ENCODE measurements at places on chromosomes 7 and 10.

GRCh38 chr7:6074612-6075380 lies 43.6 kb downstream of the ANKRD61 start:
- DNase-seq = no peak

- DNase-seq = no peak
Observed at GRCh38 chr10:69801434-69802315, at the start of gene COL13A1. COL13A1 (plus strand) TSS chr10:69801906; CDS start chr10:69802424, 518 bp downstream.

GRCh38 chr7:111408724-111409123 lies 153.6 kb downstream of the IMMP2L start:
- no peak for DNase-seq

GRCh38 chr10:122413327-122413726 lies 38.8 kb downstream of the PLEKHA1 start:
- DNase-seq = no peak

DNA sequence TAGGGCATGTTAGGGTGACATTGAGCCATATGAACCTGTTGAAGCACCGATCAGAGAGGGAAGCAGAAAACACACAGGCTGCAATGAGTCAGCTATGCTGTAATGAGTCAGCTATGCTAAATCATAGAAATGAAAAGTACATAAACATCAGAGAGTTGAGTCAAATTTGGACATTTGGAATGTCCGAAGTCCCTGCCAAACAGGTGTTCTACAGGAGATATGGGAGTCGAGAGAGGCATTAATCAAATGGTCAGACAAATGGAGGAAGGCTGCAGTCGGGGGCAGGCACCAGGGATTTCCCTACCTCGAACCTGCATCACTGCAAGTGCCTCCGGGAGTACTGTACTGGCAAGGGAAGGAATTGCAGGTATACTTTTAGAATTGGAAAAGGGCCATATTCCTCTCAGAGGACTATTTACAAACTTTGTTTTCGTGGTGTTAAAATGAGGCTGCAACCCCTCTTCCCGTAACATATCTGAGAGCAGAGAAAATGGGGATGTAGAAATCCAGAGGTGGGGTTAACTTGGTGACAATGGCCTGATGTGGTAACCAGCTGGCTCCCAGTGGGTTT lies 8.8 kb upstream of the ZC3HAV1 start:
- no peak for DNase-seq

DNA sequence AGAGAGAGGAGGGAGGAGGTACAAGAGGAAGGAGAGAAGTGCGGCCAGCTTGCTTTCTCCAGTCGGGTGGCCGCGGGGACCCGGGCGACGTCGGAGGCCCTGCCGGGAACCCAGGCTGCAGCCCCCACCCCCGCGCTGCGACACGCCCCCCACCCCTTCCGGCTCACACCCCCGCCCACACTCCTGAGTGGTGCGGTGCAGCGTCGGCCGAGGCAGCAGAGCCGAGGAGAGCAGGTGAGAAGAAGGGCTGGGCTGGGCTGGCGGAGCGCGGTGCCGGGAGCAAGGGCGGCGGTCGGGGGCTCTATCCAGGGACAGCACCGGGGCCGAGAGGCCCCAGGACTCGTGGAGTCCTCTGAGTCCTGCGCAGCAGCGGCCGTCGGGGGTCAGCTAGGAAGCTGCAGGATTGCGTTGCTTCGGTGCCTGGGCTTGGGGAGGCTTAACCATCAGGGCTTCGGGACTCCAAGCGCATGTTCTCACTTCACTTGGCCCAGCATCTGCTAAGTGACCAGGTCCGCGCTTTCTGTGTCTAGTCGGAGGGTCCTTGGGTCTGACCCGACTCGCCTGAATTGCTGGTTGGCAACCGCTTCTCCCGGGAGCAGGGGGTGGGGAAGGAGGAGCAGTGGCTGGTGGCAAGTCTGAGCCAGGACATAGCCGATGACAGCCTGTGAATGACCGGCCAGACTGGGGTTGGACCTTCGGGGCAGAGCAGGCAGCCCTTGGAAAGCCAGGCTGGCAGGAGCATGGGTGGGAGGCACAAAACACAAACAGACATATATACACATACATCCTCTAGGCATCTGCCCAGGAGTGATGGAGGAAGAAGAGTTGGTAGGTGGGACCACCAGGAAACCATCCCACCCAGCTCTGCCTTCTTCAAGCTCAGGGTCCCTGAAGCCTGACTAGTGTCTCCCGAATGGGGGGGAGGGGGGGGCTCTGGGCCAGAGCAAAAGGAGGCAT lies 683 bp downstream of the CHAT start:
- DNase-seq = no peak

DNA sequence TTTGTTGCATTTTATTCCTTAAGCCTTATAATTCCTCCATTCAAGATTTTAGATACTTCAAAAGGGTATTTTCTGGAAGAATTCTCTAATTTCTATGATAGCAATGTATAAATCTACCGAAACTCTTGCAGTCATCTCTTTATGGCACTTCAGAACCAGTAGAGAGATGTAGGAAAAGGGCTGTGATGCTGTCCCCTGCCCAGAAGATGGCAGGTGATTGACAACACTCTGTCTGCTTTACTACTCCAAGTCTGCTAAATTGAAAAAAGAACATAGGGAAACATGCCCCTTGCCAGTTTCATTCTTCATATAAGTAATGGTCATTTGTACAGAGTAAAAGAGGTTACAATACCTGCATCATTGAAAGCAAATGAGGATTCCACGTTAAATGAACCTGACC lies 5.1 kb downstream of the TCTN3 start:
- DNase-seq = no peak

DNA sequence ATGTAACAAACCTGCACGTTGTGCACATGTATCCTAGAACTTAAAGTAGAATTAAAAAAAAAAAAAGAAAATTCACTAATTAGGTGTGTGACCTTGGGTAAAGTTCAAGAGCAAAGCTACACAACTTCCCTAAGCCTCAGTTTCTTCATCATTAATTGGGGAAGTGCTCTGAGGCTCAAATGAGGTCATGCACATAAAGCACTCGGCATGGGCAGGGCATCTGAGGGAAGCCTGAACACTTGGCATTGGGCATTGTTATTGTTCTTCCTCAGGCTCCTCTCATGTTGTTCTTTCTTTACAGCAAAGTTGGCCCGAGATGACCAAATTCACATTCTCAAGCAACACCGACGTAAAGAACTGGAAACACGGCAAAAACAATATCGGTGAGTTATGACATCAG lies 21.5 kb downstream of the ALOX5 start:
- DNase-seq = no peak

GRCh38 chr10:72886621-72887020 lies 6.9 kb upstream of the OIT3 start:
- no peak for DNase-seq

DNA sequence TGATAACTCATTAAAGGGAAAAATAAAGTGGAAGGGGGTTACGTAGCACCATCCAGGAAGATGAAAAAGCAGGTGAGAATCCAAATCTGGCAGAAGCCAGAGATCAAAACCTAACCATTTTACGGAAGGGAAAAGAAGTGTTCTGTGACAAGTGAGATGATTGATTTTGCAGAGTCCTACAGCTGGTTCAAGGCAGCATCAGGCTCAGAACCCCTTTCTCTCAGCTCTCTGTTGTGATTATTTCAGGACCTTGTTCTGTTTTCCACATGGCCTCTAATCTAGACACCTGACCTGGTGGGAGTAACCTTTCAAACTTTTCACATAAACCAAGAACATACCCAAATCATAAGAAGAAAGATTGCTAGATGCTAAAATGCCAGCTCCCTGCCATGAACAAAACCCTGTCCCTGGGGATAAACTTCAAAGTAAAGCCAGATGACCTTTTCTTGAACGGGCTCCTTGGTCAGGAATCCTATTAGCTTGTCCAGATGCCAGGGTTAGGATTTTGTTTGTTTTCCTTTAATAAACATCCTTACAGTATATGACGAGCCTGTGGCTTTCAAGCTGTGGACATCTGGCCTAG lies 5.9 kb downstream of the DUSP5 start:
- DNase-seq = no peak

DNA sequence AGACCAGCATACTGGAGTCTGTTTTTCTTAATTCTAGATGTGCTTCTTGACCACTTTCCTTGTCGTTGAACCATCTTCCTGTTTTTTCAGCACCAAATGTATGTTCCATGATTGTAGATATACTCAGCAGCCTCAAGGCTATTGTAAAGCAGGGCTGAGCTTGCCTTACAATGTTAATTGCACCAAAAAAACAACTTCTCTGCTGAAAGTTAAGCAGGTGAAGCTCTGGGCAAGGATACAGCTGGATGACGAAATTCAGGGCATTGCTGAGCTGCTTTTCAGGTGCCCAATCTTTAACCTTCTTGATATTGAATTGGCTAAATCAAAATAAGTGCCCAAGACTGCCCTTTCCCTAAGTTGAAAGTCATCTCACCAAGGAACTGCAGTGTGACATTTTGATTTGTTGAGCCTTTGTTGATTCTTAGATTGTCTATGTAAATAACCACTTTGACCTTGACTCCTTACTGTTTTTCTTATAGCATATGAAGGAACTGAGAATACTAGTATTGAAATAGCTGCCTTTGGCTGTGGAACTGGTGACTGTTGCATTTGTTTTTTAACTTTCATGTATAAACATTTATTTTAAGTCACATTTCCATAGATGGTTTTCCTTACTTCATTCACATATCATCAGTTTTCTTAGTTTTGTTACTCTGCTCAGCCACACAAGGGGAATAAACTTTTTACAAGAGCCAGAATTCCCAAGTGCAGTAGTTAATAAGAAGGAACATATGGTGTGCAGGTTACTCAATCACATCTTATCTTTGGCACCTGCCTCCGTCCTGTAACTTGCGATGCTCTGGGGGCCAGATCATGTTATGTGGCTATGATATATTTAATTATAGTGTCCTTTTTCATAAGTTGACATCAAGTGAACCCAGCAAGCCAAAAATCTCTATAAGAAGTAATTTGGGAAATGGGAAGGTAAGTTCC lies 3.1 kb downstream of the AHCYL2 start:
- no peak for DNase-seq

DNA sequence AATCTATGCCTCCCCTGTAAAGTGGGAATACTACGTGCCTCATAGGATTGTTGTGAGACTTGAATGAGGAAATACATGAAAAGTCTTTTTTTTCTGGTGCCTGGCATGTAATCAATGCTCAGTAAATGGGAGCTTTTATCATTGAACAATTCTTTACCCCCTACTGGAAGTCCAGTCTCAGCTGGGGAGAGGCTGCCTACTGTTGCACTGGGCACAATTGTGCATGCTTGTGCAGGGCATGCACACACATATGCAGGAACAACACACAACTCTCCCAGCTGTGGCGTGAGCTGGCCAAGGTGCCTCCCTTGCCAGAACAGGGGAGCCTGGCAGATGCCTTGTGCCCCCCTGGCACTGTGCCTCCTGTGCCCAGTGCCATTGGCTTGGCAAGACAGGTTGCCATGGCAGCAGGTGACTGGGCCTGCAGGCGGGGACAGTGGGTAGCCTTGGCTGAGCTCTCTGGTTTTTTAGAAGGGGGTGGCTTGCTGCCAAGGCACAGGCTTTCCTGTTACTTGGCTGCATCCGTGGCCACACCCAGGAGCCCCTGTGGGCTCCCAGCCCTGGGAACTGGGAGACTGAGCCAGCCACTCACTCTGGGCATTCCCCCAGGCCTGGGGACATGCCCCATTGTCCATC lies 16.1 kb upstream of the PALD1 start:
- no peak for DNase-seq

DNA sequence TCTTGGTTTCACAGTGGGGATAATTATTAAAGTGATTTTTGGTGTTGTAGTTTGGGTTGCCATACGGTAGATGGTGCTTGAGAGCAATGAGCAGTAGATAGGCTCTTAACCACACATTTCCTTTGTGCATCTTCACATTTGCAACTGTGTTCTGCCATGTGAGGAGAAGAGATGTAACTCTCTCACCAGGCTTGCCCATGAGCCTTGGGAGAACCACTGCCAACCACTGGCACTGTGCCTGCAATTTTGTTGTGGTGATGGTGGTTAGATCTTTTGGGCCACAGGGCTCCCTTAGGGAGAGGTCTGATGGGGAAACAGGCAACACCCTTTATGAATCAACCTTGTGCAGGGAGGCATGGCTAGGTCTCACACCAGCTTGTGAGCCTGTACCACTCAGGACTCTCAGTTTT lies 204.3 kb downstream of the CCDC7 start:
- DNase-seq = no peak

- DNase-seq = no peak
Observed at GRCh38 chr7:50687096-50687495, 95.6 kb downstream of the GRB10 start.

GRCh38 chr10:96229568-96230030 lies 41.8 kb downstream of the BLNK start:
- DNase-seq = no peak

DNA sequence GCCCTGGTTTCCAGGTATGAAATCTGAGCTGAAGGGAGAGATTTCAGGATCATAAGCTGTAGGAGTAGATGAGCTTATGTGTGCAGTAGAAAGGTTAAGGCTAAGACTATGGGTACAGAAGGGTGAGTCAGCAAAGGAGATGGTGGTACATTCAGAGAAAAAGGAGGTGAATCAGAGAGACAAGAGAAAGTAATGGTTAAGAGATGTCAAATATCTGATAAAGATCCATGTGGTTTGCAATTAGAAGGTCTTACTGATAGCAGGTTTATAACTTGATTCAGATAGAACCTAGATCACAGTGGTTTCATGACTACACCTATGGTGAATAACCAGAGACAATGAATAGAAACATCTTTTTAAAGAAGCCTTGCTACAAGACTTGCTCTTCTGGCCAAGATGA lies 4.5 kb upstream of the NPY start:
- no peak for DNase-seq

All from stimulated activated CD8-positive, alpha-beta memory T cell treated with anti-CD3 and anti-CD28 coated beads, Interleukin-7, amount 100 ng/mL, for 1 hour (primary cell).